ENCODE measurements at places on chromosomes 16 and 17. TPM values are rescaled to one million over a fixed set of nuclear protein-coding genes. Genes with fewer than 3 reads are reported as not detected.

ADAD2 gene
- not detected for total RNA-seq

ABCC11 gene
- not detected for total RNA-seq

TMIGD1 gene
- not detected for total RNA-seq

ASPHD1 gene
- total RNA-seq: 0.48 TPM

- H3K27ac ChIP-seq: no peak overlapping the region
- H3K27me3 ChIP-seq: no peaks in the 10 kb centered on the region
- no peaks in the 10 kb centered on the region for H3K4me1 ChIP-seq
- H3K36me3 ChIP-seq: no peaks in the 10 kb centered on the region
- DNase-seq: no peak
- H3K4me3 ChIP-seq: no peak overlapping the region
These were observed 8.0 kb upstream of the ZNF500 start for GRCh38 chr16:4775005-4775404.
